ENCODE measurements at places on chromosomes 5 and 9.

DNA sequence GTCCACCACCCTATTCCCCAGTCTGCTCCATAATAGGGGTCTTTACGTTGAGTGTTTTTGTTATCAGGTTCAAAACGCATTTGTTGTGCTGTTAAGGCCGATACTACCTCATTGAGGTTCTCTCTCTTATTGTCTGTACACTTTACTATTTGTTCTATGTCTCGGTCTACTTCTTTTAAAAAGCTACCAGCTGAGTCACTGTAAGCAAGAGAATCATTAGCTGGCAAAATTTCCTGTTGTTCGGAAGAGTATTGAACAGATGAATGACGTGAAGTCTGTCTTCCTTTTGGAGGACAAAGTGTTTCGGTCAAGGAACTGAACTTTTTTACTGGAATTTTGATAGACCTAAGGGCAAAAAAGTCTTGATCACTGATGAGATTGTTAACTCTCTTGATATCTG is 10.3 kb downstream of the LYSMD3 start:
- peak; percentile 8 for DNase-seq

DNA sequence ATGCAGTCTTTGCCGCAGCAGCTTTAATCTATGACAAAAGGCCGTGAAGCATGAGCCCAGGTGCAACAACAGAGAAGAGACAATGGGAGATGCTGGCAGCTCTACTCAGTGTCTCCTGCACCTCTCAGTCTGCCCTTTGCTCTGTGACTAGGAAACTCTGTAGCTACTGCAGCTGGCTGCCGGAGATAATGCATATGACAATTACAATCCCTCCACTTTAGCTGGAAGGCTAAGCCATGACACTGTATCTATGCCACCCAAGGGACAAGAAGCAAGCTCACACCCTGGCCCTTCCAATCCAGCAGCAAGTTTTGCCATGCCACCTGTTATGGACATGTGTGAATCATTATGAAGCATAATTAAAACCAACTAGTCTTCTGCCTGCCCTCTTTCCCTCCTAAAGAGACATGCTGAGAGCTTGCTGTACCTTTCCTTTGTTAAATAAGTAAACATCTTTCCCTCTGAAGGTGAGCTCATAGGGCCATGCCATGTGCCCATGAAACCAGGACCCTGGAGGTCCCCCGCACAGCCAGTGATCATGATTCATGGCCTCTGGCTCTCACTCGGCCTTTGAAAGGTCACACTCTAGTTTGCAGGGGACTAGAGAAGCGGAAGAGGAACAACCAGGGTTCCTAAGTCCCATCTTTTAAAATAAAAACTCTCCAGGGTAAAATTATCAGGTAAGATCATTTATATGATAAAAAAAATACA is 219.4 kb downstream of the SPOCK1 start:
- no peak for DNase-seq

- DNase-seq: no peak
Measured at GRCh38 chr9:134852906-134853654, 27.5 kb upstream of the FCN2 start.

GRCh38 chr9:131567910-131568309 is 22.6 kb downstream of the PRRT1B start:
- no peak for DNase-seq

DNA sequence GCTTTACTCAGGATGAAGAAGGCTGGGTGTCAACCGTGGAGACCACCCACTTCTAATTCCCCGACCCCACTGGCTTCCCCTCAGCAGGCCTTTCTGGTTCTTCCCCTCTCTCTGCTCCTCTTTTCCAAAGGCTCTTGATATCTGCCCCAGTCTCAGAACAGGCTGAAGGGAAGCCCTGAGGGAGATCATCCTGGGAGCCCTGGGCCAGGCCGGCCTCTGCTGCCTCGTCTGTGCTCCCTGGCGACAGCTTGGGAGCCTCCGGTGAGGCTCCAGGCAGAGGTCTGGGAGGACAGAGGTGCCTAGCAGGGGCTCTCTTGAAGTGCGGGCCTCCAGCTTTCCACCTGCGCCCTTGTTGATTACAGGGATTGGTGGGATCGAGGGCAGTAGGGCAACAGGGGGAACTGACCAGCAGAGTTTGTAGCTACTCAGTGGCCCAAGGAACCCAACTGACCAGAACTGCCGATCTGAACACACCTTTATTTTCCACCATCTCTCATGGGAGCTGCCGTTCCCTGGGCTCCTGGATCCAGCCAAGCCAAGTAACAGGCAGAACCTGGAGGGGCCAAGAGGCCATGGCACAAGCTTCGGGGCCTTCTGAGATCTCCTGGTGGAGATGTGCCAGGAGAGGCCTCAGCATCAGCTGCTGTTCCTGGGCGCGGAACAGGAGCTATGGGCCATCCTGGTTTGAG is 198.5 kb downstream of the CACNA1B start:
- no peak for DNase-seq

DNA sequence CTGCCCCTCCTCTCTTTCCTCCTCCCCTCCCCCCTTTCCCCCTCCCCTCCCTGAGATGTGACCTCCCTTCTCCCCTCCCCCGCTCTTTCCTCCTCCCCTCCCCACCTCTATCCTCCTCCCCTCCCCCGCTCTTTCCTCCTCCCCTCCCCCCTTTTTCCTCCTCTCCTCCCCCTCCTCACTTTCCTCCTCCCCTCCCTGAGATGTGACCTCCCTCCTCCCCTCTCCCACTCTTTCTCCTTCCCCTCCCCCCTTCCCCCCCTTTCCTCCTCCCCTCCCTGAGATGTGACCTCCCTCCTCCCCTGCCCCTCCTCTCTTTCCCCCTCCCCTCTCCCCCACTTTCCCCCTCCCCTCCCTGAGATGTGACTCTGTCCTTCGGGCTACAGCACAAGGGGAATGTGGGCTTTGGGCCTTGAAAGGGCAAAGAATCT is 169.8 kb downstream of the COL23A1 start:
- DNase-seq: no peak

GRCh38 chr5:94470802-94471201 is 147.6 kb downstream of the KIAA0825 start:
- DNase-seq: no peak

GRCh38 chr5:132462856-132463745 is 27.5 kb downstream of the IRF1 start:
- no peak for DNase-seq

DNA sequence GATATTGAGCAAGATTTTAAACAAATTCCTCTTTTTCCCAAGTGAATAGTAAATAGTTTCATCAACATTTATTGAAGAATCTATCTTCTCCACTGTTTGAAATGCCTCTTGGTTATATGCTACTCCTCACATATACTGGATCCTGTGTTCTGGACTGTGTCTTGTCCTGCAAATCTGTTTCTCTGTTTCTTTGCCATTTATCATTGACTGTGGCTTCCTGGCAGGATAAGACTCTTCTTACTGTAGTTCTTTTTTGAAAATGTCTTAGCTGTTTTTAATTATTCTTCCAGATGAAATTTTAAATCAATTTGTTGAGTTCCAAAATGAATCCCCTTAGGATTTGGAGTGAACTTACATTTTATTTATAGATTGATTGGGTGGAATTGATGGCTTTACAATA is 27.8 kb downstream of the RALGPS1 start:
- no peak for DNase-seq

DNA sequence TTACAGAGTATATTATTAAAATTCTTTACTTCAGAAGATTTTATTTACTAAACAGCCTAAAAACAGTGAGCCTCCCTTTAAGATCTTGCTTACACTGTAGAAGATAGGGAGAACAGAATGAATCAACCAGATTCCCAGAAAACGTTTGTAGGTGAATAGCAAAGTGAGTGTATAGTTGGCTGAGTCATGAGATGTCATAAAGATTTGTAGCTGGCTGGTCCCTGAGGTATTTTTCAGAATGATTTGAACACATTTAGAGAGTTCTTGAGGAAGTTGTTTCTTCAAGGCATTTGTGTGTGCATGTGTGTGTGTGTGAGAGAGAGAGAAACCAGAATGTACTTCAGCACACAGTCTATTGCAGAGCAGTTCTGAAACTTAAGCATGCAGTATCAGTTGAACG is 159.4 kb upstream of the PRR16 start:
- no peak for DNase-seq

DNA sequence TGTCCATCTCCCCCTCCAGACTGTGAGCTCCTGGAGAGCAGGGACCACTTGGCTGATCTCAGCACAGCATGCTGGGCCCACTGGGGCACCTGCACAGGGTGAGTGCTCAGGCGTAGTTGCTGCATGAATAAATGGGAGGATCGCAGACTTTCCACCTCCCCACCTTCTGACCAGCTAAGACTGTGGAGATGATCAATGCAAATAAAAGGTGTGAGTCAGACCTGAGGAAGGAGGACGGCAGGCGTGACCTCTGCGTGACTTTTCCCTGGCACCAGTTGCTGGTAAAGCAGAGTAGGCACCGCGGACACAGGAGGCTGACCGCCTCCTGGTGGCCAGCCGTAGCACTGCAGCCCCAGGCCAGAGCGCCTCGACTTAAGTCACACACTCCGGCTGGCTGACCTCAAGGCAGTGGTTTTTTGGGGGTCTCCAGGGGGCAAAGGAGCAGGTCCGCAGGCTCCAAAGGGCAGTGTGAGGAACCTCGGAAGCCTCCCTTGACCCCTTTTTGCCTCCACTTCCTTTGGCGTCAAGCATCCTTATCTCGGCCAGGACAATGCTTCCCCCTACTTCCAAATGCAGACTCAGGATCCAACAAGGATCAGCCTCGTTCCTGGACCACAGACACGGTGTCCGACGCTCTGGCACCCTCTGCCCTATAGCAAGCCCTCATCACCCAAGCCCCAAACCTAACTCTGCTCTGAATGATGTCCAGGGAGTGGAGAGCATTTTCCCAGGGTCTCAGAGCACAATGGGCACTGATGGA is 12.7 kb upstream of the TDRD7 start:
- DNase-seq: peak; percentile 41

DNA sequence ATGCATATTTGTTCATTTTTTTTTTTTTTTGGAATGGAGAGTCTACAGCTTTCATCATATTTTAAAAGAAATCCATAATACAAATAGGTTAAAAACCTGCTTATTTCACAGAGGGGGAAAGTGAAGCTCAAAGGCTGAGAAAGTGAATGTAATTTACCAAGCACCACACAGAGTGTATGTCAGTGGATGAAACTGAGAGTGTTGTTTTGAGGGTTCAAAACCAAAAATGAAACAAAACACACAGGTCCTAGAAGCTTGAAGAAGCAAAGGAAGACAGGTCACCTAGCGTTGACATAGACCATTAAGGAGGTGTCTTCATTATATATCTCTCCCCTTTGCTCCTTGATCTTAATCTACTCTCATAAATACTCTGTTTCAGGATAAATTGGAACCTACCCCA is 7.5 kb downstream of the NMUR2 start:
- DNase-seq: no peak

GRCh38 chr9:8558176-8558575 is 758.6 kb upstream of the DMAC1 start:
- no peak for DNase-seq

GRCh38 chr5:92402045-92402444 is 1018.9 kb upstream of the ARRDC3 start:
- DNase-seq: no peak

- no peak for DNase-seq
Measured at GRCh38 chr5:59236986-59237385, 654.1 kb downstream of the RAB3C start.

- DNase-seq: no peak
Measured at GRCh38 chr9:93088656-93089015, 7.4 kb upstream of the CARD19 start.

GRCh38 chr9:132142924-132143323 is 18.9 kb upstream of the NTNG2 start:
- no peak for DNase-seq

- DNase-seq: no peak
Measured at GRCh38 chr9:135110416-135110815, 22.9 kb downstream of the OLFM1 start.

DNA sequence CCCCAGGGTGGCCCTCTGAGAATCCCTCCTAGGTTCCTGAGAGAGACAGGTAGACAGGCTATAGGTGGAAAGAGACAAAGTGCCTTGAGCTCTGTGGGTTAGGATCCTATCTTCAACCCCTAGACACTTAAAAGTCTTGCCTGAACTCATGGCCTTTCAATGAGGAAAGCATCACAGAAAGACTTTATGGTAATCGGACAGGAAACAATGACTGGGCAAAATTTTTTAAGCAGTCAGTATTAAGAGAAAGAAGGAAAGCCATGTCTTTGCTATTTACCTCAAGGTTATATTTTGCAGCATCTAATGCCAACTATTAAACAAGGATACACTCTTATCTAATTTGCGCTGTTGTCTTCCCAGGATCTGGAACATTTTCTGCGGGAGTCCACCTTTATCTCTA is 93.2 kb downstream of the PCSK1 start:
- no peak for DNase-seq

- DNase-seq: no peak
Measured at GRCh38 chr5:1879292-1880263, 3.1 kb downstream of the IRX4 start.
